HT1080 (cell line): ENCODE measurements at places on chromosomes 2 and 18.

DNA sequence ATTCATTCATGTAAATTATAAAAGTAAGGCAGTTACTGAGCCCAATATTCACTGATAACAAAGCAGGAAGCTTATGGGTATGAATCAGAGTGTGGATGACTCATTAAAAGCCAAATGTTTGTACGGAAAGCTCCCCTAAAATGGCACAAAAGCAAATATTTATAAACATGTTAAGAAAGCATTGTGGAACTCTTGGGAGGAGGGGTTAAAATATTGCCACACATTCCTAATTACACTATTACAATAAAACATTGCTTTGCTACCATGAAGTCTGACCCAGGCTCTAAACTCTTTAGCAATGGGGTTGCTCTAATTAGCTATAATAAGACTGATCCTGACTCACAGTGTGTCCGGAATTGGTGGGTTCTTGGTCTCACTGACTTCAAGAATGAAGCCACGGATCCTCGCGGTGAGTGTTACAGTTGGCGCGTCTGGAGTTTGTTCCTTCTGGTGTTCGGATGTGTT, 110.9 kb downstream of the NAB1 start:
- DNase-seq = peak; percentile 78

- peak; percentile 53 for DNase-seq
These were observed 37.2 kb upstream of the SLC8A1 start for GRCh38 chr2:40488927-40489677.

DNA sequence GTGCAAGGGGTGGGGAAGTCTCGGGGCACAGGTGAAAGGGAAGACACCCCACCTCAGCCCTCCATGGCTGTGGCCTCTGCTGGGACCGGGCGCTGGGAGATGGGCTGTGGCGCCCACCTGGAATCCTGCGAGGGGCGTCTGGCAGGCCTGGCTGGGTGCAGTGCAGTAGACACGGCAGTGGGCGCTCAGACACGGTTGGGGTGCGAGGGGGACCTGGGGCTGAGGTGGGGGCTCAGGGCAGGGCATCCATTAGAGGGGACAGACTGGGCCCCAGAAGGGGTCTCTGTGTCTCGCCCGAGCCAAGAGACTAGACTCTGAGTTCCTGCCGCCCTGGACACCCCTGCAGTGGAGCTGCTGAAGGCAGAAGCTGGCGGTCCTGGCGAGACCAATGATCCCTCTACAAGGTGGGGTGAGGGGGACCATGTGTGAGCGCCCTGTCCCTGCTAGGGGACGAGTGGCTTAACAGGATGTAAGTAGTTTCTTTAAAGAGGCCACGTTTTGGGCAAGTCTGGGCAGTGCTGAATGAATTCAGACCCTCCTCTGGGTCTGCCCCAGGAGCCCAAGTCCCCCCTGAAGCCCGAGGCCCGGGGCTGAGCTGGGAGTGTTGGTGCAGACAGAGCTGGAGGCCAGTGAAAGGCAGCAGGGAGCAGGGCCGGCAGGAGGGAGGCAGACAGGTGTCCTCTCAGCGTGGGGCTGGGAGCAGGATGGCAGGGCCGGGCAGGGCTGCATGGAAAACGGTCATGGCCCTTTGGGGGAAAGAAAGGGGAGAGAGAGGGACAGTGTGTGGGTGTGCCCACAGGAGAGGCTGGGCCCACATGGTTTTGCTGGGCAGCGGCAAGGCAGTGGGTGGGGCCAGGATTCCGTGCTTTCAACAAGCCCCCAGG, 57.2 kb downstream of the HS6ST1 start:
- DNase-seq = no peak

DNA sequence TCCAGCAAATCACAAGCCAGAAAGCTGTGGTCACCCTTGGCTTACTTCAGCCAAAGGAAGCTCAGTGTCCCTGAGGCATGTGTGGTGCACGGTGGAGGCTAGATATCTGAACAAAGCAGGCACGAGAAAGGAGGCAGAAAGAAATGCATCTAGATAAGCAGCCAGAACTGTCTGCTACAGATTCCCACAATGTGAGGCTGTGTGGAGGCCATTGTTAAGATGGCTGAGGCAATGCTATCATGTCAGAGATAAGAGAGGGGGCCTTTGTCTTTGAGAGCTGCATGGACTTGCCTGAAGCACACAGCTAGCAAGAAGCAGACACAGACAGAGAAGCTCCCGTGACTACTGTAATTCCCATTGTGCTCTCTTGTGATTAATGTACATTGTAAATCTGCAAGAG, 110.5 kb upstream of the LYPD6 start:
- no peak for DNase-seq

DNA sequence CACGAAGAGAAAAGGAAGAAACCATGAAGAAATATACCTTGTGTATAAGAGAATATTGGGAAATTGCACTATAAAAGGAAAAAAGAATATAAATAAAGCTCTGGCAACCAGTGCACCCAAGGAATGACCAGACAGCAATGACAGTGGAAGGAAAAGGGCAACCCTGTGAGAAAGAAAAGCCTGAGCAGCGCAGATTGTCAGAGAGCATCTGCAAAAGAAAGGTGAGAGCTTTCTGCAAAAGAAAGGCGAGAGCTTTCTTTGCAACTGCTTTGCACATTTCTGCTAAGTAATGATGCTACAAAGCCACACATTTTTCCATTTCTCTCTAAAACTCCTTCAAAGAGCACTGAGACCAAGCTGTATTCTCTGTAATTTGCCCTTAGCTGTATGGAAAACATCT, 83.6 kb downstream of the CTNNA2 start:
- DNase-seq = no peak

DNA sequence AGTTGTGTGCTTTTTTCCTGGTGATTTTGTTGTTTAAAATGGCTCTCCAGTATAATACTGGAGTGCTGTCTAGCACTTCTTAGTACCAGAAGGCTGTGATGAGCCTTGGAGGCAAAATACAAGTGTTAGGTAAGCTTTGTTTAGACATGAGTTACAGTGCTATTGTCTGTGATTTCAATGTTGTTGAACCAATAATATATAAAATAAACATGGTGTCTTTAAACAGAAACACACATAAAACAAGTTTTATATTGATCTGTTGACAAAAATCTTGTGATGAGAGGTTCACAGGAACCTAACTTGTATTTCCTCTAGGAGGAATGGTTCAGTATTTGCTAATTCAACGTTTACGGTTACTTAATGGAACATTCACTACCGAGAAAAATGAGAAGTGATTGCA, 5.0 kb upstream of the FAM171B start:
- DNase-seq = no peak

GRCh38 chr18:38369772-38370690, 804.4 kb upstream of the CELF4 start:
- DNase-seq = peak; percentile 19

DNA sequence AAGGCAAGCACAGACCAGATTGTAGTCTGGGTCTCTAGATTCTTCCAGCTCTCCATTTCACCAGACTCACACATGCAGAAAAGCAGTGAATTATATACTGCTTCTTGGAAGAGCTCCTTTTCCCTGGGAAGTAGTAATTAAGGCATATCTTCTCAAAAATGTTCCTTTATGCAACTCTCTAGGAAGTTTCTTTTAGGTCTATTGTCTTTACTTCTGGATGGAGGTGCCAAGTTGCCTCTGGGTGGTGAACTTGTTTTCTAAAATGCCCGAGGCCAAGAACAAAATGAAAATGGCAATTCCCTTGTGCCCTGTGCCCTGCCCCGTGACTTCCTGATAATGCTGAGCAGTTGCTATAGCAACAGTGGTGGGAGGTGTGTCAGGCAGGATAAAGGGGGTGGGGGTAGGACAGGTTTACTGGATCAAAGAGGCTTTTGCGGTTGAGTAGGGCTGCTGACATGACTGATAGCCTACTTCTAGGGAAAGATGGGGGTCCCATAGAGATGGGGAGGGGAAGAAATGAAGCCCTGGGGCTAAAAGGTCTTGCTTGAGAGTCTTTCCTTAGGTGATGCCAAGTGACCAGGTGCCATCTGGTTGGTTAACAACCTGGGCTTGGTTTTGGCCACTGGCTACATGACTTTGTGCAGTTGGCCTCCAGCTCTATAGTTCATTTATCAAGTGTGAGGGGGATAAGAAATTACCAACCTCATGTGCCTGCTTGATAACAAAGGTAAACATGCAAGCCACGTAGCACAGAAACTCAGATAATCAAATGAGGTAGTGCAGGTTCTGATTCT, 11.8 kb downstream of the IGFBP2 start:
- no peak for DNase-seq

- no peak for DNase-seq
These were observed 561.1 kb downstream of the CNTNAP5 start for GRCh38 chr2:124586210-124586609.

DNA sequence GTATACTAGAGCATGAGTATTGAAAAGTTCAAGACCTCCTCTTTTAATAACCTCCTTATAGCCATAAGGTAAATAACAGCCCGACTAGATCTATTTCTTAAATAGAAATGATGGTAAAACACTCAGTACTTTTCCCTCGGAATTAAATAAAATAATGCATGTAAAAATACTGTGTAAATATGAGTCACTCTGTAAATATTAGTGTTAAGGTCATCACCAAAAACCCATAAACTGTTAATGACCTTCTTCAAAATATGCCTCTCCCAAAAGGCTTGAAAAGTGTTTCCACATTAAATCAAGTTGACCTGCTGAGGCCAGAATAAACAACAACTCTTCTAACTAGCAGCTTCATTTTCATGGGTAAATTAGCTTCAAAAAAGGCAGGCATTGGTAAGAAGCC, 25.3 kb upstream of the BZW1 start:
- no peak for DNase-seq

DNA sequence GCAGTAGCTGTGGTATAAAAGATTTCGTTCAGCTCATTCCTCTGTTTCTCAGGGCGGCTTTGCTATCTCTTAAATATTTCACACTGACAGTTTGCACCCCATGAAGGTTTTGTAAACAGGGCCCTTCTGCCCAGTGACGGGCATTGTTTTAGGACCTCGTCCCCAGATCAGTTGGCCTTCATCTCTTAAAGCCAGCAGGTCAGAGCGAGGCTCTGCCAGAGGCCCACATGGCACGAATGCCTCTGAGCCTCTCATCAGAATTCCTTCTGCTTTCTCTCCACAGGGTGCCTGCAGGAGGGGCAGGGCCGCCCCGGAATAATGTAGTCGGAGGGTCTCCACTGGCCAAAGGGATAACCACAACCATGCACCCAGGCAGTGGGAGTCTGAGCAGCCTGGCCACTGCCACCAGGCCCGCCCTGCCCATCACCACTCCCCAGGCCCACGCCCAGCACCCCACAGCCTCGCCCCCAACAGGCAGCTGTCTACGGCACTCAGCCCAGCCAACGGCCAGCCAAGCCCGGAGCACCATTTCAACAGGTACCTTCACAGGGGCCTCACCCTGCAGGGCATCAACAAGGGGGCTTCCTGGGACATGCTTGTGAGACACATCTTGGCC, 177.0 kb downstream of the SEPTIN10 start:
- DNase-seq = no peak

DNA sequence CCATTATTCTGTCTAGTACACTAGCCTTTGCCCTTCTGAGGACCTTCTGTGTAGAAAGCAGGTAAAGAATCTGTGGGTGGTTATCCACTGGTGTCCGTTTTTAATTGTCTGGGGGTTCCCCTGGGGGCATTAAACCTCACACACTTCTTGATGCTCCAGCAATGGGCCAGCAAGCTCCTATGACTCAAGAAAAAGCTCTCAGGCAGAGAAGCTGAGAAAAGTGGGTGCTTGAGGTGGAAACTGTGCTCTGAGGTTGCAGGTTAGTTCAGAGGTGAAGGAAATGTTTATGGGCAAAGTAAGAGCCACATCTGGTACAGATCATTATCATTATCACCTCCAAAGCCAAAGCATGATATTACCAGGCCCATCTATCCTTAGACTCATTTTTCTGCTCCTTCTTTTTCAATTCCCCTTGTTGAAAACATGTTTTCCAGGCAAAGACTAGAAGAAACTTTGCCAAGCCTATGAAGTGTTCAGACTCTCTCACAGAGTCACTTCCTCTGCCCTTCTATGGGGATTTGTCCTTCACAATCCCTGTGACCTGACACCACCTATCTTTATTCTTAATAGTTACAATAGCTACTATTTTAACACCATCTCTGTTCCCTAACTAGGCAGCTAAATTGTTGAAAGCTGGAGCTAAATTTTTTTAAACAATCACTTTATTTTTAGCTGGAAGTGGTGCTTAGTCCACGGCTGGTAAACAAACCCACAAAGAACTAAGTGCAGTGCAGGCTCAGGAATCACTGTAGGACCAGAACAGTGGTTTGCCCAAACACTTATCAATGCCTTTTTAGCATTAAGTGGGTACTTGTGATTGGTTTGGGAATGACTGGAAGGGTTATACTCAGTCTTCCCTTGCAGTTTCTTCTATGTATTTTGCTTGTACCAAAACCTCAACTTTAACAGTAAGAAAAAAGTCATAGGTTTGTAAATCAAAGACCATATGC, 512.8 kb upstream of the POU3F3 start:
- DNase-seq = no peak

GRCh38 chr2:220556658-220557057, 929.2 kb downstream of the SLC4A3 start:
- DNase-seq = peak; percentile 81

- peak; percentile 32 for DNase-seq
These were observed 157.4 kb downstream of the LTBP1 start for GRCh38 chr2:33104052-33104623.

DNA sequence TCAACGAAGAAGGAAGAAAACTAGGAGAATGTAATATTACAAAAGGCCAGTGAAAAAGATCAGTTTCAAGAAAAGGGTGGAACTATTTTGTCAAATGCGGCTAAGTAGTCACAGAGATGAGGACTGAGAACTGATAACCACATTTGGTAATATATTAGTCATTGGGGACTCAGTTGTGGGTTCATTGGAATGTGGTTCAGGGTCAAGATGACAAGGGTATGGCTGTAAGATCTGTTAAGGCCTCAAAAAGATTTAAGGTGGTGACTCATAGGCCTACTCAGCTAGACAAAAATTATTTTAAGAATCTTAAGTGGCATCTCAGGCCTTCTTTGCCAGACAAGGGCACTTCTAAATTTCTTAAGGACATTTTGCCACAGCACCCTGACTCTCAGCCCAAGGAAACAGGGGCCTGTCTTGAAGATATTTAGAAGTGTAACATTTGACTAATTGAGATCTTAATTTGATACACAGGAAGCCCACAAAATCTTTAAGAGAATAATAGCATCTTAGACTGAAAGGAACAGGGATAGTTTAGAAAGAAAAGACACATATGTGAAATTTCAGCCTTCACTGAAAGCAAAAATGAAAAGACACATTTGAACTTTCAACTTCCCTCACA, 81.3 kb downstream of the STRADB start:
- DNase-seq = peak; percentile 94

- DNase-seq = no peak
These were observed 120.4 kb downstream of the PDCL3 start for GRCh38 chr2:100683231-100683630.

DNA sequence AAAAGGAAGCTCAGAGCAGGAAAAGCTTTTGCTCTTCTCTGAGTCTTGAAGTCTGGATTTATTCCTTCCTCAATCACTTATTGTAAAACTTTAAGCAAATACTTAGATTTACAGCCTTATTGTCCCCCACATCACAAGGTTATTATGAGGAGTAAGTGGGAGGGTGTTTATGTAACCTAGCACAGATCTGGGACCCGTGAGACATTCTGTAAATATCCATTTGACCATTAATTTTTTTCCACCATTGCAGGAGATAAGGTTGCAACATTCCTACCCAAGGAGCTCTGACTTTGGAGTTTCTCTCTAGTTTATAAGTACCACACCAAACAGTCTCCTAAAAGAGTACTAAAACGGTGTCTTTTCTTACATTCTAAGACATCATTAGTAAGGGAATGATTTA, 52.1 kb upstream of the CTIF start:
- DNase-seq = no peak

- DNase-seq = peak; percentile 4
These were observed 54.5 kb downstream of the C18orf63 start for GRCh38 chr18:74370115-74370514.

GRCh38 chr2:26459991-26460612, 17.8 kb downstream of the OTOF start:
- no peak for DNase-seq

- no peak for DNase-seq
These were observed 89.8 kb downstream of the MRO start for GRCh38 chr18:50729986-50730385.
